ENCODE measurements at places on chromosomes 1 and 21.
A peak's percentile ranks its signal among the peaks of the same experiment; 100 is the strongest.

GRCh38 chr21:39348040-39348354 lies 891 bp downstream of the HMGN1 start:
- DNase-seq: no peak

DNA sequence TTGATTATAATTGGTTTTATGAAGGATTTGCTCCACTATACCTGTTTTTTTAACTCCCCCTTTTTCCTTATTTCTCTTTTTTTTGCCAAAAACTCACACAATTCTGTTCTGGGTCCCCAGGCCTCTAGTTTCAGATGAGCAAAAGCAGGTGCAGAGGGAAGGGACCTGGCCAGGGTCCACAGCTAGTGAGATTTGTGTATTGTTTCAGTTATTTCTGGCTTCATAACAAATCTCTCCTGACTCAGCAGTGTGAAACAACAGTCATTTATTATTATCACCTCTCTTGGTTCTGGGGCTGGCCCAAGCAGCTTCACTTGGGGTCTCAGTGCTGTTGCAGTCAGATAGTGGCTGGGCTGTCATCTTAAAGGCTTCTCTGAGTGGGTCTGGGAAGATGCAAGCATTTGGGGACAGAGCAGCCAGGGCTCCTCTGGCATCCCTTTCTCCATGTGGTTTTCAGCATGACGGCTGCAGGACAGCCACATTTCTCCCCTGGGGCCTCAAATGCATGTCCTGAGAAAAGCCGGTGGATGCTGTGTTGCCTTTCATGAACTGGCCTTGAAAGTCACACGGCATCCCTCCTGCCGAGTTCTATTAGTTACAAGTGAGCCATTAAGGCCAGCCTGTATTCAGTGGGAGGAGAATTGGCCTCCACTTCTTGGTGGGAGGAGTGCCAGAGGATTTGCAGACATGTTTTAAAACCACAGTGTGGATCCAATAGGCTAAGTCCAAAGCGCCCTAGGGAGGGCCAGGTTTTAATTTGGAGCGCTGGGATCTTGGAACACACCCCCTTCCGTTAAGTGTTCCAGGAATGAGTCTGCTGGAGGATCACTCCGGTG lies 137.1 kb downstream of the CAMTA1 start:
- no peak for DNase-seq

GRCh38 chr1:166354406-166354805 lies 187.6 kb upstream of the FAM78B start:
- no peak for DNase-seq

DNA sequence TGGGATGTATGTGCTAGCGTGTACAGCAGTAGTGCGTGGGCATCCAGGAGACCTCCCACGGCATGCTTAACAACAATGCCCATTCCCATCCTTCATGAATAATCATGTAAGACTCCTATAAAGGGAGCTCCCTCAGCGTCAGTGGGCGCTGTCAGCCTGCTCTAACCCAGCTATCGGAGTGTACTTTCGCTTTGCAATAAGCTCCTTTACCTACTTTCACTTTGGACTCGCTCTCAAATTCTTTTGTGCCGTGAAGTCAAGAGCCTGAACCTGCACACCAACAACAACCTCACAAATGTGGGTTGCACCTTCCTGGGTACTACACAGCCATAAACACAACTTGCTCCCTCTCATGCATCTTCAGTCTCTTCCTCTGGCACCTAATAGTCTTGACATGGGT lies 114.8 kb upstream of the PAXBP1 start:
- DNase-seq: peak; percentile 24

DNA sequence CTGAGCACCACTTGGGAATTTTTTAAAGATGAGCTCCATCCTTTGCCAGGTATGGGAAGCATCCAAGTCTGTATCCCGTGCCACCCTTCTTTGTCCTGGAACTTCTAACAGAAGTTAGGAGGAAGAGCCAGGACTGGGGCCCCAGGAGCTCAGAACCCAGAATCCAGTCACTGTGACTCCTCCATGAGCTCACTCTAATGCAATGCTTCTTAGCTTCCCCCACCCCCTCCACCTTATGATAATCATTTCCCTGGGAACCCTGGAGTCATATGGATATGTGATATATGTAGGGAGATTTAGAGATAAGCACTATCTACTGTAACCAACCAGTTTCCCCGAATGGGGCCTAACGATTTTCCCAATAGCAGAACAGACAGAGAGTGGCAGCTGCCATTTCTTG lies 758 bp upstream of the SPRR5 start:
- no peak for DNase-seq

DNA sequence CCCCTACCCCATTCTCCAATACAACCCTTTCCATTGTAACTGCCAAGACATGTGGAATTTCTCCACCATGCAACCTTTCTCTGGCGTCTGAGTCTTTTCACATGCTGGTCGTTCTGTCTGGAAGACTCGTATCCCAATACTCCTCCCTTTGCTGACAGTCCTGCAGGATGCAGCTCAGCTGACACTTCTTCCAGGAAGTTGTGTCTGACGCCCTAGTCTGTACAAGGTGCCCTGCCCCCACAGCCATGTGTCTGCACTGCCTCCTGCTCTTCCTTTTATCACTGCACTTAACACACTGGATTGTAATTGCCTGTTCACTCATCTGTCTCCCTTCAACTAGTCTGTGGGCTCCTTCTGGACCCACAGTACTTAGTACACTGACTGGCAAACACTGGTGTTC lies 188.0 kb downstream of the LMX1A start:
- DNase-seq: no peak

DNA sequence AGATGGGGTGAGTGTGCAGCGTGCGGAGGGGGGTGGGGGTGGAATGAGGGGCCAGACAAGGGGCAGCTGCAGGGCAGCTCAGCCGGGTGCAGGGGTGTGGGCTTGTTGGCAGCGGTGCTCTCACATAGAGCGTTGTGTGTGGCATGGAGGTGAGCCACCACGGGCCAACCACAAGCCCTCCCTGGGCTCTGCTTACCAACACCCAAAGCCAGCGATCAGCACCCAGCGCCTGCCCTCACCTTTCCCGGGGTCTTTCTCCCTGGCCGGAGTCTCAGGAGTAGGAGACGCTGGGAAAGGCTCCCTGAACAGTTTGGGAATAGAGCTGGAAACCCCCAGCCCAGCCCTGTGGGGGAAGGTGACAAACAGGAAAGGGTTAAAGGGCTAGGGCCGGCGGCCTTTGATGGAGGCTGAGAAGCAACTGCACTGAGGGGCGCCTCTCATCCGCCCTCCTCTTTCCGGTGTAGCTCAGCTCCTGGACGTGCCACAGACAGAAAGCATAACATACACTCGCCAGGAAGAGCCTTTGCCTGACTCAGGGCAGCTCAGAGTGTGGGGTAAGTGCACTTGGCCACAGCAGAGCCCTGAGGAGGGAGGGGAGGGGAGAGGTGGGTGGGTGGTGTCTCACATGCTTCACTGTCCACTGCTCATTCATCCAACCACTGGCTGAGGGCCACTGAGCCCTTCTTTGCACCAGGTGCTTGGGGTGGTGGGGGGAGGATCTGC lies 577 bp downstream of the IKBKE start:
- peak; percentile 65 for DNase-seq

GRCh38 chr1:116755066-116755465 lies 836 bp downstream of the CD2 start:
- DNase-seq: peak; percentile 32

DNA sequence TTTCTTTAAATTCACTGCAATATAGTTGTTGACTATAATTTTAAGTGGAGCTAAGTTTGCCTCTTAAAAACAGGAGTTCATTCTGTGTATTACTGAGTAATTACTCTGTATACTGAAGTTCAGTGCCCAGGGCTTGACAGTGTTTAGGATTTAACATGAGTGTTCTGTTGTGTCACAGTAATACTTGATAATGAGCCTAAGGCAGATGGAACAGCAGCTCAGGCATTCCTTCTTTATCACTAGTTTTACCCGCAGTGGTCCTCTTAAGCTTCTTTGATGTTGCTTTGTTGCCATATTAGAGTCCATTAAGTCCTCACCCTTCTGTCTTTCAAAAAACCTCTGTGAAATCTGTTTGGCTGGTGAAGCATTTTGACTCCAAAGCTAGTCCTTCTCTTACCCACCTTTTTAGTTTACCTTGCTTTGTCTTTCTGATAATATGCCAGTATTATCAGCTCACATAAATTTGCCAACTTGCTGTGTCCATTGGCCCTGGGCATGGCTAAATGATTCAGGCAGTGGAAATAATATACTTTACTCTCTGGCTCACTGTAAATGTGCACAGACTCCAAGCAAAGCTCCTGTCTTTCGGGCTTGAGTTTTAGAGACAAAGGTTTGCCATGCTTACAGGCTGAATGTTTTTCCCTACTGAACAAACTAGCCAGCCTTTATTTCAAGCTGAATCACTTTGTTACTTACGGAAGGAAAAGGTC lies 17.7 kb downstream of the HIPK1 start:
- no peak for DNase-seq

DNA sequence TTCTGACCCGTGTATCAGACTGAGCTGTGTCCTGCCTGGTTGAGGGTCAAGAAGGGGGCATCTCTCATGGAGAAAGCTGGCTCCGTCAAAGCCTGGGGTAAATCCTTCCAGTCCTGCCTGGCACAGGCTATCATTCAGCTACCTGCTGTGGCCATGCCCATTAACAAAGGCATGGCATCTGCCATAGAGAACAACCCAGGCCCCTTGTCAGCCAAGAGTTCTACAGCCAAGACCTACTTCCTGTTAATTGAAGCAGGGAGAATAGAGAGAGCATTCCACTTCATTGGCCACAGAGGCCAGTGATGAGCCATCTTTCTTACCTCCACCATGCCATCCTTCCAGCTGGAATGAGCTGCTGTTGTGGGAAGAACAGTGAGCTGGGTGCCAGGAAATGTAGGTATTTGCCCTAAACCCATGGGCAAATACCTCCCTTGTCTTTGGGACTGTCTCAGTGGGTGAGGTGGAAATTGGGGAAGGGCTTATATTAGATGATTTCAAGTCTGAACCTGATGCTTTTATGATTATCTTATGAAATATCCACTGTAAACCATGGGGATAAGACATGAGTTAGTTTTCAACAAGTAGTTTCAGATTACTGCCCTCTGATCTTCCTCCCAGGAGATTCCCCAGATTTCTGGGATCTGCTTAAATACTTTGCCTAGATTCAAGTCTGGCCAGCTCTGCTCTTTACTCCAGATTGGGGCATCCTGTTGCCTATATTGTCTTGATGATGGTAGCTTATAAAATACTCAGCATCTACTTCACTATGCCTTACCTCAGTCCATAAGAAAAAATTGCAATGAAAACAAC lies 11.2 kb upstream of the KCNQ4 start:
- DNase-seq: no peak

DNA sequence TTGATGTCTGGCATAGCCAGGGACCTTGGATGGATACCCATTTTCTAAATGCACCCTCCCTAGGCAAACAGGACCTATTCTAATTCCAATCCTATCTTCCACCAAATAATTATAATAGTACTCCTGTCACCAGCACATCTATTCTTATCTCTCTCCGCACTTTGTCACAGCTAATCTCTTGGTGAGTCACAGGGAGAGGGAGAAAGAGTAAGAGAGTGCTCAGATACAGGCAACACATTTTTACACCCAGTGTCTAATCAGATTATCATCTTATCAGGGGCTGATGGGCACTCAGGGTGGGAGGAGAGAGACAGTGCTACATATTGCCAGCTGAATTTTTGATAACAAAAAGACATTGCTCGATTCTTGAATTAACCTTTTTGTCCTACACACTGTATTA lies 275.0 kb upstream of the BEND5 start:
- DNase-seq: no peak

- no peak for DNase-seq
Observed at GRCh38 chr1:204426035-204426436, 14.4 kb upstream of the PPP1R15B start.

DNA sequence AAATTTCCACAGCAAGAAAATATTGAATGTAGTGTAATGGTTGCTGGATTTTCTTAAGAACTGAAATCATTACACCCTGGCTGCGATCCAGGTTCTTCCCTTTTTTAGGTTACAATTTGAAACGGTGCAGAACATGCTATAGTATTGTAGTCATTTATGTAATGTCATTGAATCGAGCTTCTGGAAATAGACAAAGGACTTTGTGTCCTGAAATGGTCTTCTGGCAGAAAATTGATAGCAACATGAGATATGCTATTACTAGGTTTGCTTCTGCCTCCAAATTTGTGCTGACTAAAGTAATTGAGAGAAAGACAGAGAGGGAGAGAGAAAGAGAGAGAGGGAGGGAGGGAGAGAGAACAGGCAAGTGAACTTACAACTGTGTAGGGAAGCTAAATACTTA lies 146.2 kb upstream of the NFIA start:
- DNase-seq: no peak

GRCh38 chr1:58748666-58749065 lies 35.2 kb downstream of the JUN start:
- no peak for DNase-seq

DNA sequence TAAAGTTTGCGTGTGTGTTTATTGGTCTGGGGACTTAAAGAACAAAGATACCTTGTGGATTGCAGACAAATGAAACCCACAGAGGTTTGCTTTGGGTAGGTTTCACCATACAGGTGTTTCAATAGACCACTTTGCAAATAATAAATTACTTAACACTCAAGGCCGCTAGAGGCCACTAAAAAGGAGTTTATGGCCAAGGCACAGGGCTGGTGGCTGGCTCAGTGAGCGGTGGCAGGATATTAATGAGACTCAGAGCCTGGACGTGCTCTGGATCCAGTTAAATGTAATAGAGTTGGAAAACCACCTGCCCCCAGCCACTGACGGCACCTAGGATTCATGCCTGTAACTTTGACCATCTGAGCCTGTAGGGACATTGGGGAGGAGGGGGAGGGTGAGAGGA lies 44.5 kb downstream of the LRRC38 start:
- no peak for DNase-seq

GRCh38 chr1:64631346-64632034 lies 113.4 kb upstream of the RAVER2 start:
- DNase-seq: no peak

- no peak for DNase-seq
Observed at GRCh38 chr1:228283043-228283371, 75.2 kb downstream of the OBSCN start.

- no peak for DNase-seq
Observed at GRCh38 chr1:233459470-233459945, 132.0 kb downstream of the MAP3K21 start.

DNA sequence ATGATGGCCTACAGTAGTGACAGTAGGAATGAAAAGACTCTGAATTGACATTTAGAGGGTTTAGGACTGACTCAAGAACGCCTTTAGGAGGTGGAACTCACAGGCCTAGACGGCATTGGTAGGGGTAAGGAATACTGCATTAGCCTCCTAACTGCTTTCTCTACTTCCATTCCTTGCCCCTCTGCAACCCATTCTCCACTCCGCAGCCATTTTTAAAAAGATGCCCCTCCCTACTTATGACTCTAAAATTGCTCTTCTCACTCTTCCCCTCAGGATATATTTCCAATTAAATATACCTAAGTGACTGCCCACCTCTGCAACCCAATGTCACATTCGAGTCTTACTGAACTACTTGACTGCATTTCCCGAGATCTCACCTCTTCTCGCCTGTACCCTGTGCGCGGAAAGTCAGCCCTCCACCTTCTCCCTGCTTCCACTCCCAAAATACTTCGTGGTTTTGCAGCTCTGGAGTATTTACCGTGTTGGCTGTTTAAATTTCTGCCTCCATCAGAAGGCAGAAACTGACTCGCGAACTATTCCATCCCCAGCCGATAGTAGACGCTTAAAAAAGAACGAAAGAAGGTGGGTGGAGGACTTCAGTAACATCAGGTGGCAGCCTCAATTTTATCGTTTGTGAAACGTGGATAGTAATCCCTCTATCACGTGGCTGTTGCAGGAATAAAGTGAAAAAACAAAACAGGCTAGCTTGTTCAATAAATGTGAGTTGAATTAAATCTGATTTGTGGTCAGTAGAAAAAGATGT lies 1.1 kb upstream of the YBX1 start:
- peak; percentile 18 for DNase-seq

- no peak for DNase-seq
Observed at GRCh38 chr1:76070538-76070937, 4.0 kb upstream of the ST6GALNAC3 start.
